ENCODE measurements at places on chromosomes 5 and 9.

- DNase-seq: no peak
Observed at GRCh38 chr5:95460665-95461064, 69.5 kb downstream of the FAM81B start.

- DNase-seq: no peak
Observed at GRCh38 chr9:83231039-83231438, 168.1 kb upstream of the RASEF start.

- no peak for DNase-seq
Observed at GRCh38 chr9:83965350-83966208, 14.4 kb downstream of the HNRNPK start.

DNA sequence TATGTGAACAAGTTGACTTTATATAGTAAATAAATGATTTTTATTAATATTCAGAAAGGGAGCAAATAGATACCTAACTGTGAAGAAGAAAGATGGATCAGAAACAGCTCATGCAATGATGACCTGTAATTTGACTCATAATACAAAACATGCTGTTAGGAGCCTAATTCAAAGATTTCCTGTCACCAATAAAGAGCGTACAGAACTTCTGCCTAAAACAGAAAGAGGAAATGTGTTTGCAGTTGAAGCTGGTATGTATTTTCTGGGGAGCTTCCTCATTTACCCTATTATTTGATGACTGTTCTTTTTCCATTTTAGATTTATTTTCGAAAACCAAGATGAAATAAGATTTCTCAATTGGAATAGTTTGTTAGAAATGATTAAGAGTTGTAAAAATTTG is 11.4 kb downstream of the YTHDC2 start:
- no peak for DNase-seq

- no peak for DNase-seq
Observed at GRCh38 chr9:18920141-18921084, 112.6 kb downstream of the SAXO1 start.

Measured in stimulated activated CD4-positive, alpha-beta T cell treated with anti-CD3 and anti-CD28 coated beads, Interleukin-1b, Interleukin-23, amount 100 ng/mL, for 1 hour (primary cell).